Stimulated activated CD8-positive, alpha-beta memory T cell treated with anti-CD3 and anti-CD28 coated beads, Interleukin-7, amount 100 ng/mL, for 48 hours (primary cell): ENCODE measurements at places on chromosomes 5 and 9.

DNA sequence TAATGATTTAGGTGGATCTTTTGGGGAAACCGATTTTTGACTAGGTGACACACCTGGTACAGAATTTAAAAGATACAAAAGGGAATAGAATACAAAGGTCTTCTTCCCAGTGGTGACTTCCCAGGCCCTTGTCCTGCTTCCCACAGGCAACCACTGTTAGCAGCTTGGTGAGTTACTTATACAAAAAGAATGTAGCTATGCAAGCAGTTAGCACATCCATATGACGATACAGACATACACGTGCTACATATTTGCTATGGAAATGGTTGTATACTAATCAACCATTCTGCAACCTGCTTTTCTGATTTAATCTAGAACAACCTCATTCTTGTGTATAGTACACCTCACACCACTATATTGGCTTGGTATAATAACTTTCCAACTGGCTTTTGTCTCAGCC lies 51.0 kb downstream of the OTULIN start:
- no peak for DNase-seq

GRCh38 chr5:115366223-115366622 lies 69.8 kb upstream of the CCDC112 start:
- DNase-seq, result no peak

GRCh38 chr9:100525563-100525962 lies 52.3 kb upstream of the CAVIN4 start:
- no peak for DNase-seq

DNA sequence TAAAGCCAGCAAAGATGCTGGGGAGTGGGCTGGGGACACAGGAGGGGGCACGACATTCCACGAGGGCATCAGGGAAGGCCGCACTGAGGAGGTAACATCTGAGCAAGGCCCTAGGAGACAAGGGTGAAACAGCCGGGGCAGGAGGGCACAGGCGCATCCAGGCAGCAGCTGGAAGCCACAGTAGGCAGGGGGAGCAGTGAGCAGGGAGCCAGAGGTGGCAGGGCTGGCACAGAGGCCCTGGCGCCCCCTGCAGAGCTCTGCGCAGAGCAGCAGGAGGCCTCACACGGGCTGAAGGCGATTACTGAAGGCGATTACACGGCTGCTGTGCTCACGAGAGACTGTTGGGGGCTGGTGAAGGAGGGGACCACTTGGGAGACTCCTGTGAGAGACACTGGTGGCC lies 15.4 kb downstream of the LMAN2 start:
- DNase-seq, result no peak
